Foreskin fibroblast (primary cell): ENCODE measurements at places on chromosomes 2 and 18.

GRCh38 chr2:3465328-3465727, 54.0 kb downstream of the ADI1 start:
- DNase-seq, result no peak

GRCh38 chr18:79496978-79497637, 101.4 kb downstream of the NFATC1 start:
- DNase-seq, result peak; percentile 65

GRCh38 chr2:174781298-174781697, 17.0 kb upstream of the CHRNA1 start:
- DNase-seq, result no peak

DNA sequence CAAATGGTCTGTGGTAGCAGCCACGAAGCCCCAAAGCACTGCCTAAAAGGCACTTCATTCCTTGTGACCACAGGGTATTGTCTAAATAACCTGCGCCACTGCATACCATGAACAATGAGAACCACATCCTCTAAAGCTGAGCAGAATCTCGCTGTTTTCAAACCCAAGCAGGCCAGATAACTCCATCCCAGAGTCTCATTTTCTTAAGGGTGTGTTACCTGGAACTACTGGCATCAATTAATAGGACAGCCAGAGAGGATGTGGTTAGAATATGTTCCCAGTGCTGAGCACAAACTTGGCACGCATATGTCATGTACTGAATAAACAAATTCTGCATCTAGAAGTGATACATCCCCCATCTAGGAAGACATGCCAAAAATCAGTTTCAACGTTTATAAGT, 13.0 kb downstream of the VPS4B start:
- DNase-seq, result peak; percentile 23

- no peak for DNase-seq
Measured at GRCh38 chr2:268323-268722, 3.6 kb downstream of the ACP1 start.

DNA sequence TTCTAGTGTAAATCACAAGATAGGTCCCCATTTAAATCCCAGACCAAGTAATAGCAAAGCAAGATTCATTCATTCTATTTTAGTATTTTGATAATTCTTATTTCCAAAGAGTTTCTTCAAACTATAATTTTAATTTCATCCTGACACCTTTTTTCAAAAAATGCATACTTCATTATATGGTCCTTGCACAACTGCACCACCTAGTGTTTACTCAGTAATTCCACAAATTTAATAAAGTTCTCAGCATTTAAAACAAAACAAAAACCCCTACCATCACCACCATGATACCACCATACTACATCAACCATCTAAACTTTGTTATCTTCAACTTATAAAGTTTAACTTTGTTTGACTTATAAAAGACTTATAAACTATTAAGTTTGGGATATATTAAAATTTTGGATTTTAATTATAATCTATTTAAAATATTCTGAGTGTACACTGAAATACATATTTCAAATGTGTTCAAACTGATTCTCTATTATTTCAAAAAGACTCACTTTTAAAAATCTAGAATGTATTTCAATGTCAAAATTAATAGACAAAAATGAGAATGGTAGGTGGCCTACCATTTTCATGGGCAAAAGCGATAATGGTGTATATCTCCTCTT, 44.2 kb downstream of the WDPCP start:
- no peak for DNase-seq

DNA sequence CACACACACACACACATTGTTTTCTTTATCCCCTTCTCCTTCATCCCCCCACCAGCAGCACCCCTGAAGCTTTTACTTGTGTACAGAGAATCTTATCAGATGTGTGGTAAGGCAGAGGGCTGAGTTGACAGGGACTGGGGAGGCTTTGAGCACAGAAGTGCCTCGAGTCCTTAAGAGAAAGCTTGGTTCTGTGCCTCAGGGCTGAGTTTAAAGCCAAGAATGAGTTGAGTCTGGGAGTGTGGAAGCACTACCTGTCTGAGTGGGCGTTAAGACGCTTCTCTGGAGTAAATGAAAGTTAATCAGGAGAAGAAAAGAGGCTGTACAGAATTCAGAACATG, 2.7 kb downstream of the ID2 start:
- DNase-seq, result peak; percentile 44

- DNase-seq, result no peak
Measured at GRCh38 chr18:28032177-28032576, 144.8 kb downstream of the CDH2 start.

GRCh38 chr18:76524900-76525698, 30.1 kb upstream of the ZNF516 start:
- no peak for DNase-seq

GRCh38 chr18:7000484-7001096, 117.0 kb downstream of the LAMA1 start:
- DNase-seq, result peak; percentile 23

DNA sequence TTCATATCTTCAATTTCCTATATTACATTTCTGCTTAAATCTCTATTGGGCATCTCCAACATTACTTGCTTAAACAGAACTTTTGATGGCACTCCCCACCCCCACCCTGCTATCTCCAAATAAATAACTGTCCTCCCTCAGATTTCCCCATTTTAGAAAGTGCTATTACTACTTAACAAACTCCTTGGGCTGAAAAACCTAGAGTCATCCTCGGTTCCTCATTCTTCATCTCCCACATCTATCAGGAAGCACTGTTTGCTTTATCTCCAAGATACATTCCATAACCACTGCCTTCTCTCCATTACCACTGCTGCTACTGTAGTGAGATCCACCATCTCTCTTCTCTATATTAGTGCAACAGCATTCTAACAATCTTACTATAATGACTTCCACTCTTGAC, 150.4 kb upstream of the CYRIA start:
- DNase-seq, result no peak

DNA sequence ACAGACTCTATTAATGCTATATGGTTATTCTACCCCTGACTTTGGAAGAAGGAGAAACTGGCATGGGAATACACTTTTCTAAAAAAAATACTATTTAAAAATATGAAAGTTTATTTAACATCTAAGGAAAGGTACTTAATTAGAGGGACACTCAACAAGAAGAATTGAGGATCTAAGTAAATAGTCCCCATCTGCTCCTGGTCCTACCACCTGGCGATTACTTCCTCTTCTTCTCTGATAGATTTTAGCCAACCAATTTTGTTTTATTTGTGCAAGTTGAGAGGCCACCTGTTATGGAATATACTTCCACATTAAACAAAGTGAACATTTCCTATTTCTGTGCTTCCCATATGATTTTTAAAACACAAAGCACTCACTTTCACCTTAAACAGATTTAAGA, 111.7 kb downstream of the BCL2 start:
- DNase-seq, result no peak

DNA sequence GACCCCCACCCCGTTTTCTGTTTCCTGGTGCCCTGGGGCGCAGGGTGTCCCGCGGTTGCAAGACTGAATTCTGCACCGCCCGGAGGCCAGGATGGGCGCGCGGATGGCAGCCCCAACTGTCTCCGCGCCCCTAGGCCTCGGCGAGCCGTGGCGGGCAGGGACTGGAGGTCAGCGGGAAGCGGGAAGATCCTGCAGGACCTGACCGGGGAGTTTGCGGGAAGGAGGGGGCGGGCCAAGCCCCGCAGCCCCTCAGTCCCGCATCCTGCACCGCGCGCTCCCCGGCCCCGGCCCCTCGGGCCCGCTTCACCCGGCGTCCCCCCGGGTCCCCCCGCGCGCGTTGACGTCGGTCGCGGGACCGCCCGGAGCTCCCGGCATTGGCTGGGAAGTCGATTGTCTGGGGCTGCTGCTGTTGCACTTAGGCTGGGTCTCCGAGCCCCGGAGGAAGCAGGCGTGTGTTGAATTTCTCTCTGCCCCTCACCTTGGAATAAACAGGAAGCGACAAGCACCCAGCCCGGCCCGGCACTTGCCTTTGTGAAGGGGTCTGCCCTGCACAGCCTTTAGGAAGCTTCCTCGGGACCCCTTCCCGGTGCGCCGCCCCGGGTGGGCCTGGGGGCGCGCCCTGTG, at the start of gene LDLRAD4:
Gene LDLRAD4, plus strand, starts transcription at position 393 of the 624 bp plus-strand sequence.
- peak; percentile 17 for DNase-seq

- DNase-seq, result no peak
Measured at GRCh38 chr2:40544072-40544471, 92.2 kb upstream of the SLC8A1 start.

DNA sequence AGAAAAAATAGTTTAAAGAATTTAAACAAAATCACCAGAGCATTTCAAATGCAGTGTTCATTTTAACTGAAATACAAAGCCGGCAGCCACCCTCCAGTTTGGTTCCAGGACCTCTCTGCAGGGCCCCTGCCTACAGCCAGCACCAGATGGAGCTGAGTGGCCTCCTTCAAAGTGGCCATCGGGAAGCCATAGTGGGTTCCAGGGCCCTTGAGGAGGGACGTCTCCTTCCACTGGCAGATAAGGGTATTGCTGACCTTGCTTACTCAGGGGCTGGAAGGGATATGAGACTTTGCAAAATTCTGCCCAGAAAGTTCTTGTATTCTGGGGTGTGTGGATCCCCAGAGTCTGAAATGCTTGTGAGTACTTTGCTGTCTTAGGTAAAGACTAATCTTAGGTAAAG, 205.2 kb upstream of the APCDD1 start:
- DNase-seq, result no peak

- peak; percentile 88 for DNase-seq
Measured at GRCh38 chr18:25350489-25351251, 1.3 kb downstream of the ZNF521 start.

GRCh38 chr2:44450806-44451205, 89.1 kb downstream of the CAMKMT start:
- no peak for DNase-seq

DNA sequence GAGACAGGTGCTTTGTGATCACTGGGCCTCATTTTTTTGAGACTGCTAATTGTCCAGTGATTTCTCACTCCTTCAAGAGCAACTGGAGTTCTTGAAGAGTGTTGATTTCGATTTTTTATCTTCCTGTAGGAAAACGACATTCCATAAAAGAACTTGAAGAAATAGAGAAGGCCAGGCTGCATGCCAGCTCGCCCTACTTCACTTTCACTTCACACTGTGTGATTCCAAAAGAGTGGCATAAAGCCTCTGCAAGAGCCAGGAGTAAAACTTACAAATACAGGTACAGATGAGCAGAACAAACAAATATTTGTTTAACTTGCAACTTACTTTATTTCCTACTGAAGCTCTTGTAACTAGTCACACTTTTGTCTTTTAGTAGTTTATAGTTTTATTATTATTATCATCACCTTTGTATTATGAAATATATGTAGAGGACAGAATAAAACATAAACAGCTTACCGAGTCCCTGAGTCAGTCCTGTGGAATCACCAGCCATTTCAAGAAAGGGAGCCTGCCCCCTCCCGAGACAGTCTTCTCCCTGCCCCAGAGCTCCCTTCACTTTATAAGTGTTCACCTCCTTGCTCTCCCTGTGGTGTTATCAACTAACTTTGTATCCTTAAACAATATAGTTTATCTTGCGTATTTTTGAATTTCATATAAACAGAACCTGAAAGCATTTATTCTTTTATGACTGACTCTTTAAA, 8.7 kb downstream of the FAM228A start:
- no peak for DNase-seq

DNA sequence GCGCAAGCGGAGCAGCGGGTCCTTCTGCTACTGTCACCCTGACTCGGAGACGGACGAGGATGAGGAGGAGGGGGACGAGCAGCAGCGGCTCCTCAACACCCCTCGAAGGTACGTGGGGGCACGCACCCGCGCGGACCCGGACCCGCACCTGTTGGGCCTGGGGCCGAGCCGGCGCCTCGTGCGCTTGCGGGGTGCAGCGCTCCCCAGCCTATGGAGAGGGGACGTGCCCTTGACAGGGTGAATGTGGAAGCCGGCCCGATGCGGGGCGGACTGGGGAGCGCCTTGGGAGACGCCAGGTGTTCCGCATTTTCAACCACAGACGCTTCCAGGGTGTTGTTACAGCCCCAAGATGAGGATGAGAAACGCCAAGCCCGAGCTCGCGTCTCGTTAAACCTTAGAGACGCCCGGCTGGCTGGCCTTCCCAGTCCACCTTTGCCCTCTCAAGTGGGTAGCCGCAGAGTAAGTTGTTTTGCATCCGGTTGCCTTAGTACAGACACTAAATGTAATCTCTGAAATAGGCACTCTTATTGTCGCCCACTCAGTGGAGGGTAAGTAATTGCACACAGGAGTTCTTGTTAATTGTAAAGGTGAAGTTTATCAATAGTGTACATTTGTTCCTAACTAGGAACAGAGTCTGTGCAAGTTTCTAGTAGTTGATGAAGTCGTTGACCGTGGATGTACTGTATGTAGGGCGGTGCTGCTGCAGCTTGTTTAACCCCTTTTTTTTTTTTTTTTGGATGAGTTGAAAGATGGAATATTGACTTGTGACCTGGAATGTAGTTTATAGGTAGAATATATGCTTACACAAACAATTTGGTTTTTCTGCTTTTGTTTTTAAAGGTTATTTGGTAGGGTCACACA, 815 bp downstream of the GMCL1 start:
- peak; percentile 62 for DNase-seq

DNA sequence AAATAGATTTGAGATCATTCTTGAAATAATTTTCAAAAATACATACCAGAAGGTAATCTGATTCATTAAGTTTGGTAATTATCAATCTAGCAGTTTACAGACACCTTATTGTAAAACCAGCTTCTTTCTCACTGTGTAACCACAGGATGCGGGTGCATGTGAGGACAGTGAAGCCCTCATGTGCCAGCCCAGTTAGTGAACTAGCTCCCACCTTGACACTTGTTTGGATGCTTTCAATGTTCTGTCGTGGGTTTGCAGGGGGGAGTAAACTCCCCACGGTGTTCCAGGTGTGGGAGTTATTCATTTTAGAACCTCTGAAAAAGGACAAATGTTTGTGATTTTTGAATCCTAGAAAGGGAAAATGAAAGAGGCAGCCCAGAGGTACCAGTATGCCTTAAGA, 59.0 kb downstream of the WDSUB1 start:
- no peak for DNase-seq

- no peak for DNase-seq
Measured at GRCh38 chr18:13439461-13439860, 220.9 kb downstream of the LDLRAD4 start.

GRCh38 chr2:202693503-202693902, 58.7 kb downstream of the FAM117B start:
- no peak for DNase-seq

DNA sequence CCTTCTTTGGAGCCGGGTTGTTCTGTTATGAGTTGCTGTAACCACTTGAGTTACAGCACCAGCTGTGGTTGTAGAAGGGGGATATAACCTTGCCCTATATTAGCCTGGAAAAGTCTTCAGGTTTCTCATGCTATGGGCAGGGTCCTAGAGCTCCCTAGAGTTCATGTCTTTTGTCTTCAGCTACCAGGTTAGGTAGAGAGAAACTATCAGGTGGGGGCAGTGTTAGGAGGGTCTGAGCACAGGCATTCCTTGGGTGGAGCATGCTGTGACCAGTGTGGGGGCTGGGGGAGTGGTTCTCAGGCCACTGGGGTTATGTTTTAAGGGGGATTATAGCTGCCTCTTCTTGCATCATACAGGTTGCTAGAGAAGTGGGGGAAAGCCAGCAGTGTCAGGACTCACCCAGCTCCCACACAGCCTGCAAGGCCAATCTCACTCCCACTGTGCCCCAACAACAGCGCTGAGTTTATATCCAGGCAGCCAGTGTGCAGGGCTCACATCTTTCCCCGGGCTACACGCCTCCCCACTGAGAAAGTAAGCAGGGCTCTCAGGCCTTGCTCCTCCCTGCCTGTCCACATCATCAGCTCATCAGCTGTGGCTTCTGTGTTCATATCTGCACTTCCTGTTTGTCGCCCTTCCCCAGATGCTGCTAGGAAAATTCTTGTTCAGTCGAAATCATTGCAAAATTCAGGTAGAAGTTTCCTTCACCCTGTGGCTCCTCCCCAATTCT, 133.8 kb upstream of the NRXN1 start:
- no peak for DNase-seq

- DNase-seq, result peak; percentile 7
Measured at GRCh38 chr2:36770542-36771287, 74.2 kb downstream of the VIT start.
